ENCODE measurements at places on chromosomes 6 and 20.

GRCh38 chr6:45675634-45676033 is 297.9 kb upstream of the SUPT3H start:
- no peak for DNase-seq

- peak; percentile 71 for DNase-seq
These were observed 2.2 kb downstream of the NOL4L start for GRCh38 chr20:32582659-32583580.

- no peak for DNase-seq
These were observed 39.6 kb upstream of the GTSF1L start for GRCh38 chr20:43766385-43766784.

- no peak for DNase-seq
These were observed 22.7 kb downstream of the PTPRT start for GRCh38 chr20:43167021-43167420.

- no peak for DNase-seq
These were observed 122.1 kb upstream of the TRAF3IP2 start for GRCh38 chr6:111727802-111728201.

GRCh38 chr6:143264379-143264778 is 186.1 kb downstream of the ADAT2 start:
- DNase-seq: no peak

GRCh38 chr6:10719296-10719963 is 3.4 kb upstream of the TMEM14C start:
- DNase-seq: no peak

DNA sequence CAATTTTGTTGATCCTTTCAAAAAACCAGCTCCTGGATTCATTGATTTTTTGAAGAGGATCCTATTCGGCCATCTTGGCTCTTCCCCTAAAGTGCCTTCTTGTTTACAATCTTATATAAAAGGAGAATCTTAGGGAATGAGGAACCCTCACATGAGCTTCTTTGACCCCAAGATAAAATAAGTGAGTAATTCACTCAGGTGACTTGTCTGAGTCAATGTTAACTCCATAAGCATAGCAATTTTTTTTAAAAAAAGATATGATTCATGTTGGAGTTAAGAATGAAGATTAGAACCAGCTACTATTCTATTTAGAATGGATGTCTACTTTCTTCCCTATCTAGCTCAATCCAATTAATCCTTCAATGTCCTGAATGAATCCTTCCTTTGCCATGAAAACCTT is 21.0 kb downstream of the WASF1 start:
- no peak for DNase-seq

DNA sequence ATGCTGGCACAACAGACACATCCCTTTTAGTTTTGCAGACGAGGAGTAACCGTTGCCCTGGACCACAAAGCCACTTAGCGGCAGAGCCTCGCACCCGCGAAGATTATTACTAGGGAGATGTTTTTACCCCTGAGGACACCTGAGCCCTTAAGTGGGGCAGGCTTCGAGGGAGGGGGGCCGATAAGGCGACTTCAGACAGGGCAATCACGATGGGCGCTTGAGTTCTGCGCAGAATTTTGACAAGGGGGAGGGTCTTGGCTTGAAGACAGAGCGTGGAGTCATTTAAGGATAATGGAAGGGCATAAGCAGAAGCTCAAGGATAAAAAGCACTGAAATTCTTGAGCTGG is 650 bp upstream of the TTK start:
- DNase-seq: no peak
